ENCODE measurements at places on chromosomes 13 and 19. TPM values are rescaled to one million over a fixed set of nuclear protein-coding genes. Genes with fewer than 3 reads are reported as not detected.

DNA sequence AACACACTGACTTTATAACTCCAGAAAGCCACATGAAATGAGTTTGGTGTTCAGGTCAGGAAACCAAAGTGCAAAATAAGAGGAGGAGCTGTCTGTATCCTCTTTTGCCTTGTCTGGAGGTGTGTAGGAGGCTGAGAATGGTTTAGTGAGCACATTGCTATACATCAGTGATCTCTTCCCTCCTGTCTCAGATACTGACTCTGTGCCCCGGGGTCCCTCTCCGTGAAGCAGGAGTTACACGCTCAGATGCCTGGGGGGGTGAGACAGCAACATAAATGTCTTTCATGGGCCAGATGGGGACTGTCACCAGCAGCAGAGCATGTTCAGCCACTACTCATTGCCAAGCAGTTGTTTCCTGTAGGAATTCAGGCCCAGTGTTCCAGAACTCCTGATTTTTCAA lies 285.4 kb downstream of the ATP8A2 start:
- no peak for DNase-seq

Gene FFAR3
- not detected for total RNA-seq

DNA sequence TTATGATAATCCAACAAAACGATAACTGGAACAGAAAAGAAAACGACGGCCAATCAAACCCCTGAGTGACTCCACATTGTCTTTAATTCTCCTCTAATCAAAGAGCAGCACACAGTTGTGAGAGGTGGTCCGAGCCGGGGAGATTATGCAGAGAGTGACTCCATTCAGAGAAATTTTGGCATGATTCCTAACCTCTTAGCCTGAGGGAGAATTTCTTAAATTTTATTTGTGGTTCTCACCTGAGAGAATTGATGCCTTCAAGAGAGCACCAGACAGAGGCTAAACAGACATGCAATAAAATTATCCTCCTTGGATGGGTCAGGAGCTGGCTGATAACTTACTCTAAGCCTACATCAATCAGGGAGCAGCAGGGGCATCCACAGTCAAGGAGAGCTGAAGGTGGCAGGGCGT lies 310.0 kb upstream of the KLF12 start:
- DNase-seq: no peak

DNA sequence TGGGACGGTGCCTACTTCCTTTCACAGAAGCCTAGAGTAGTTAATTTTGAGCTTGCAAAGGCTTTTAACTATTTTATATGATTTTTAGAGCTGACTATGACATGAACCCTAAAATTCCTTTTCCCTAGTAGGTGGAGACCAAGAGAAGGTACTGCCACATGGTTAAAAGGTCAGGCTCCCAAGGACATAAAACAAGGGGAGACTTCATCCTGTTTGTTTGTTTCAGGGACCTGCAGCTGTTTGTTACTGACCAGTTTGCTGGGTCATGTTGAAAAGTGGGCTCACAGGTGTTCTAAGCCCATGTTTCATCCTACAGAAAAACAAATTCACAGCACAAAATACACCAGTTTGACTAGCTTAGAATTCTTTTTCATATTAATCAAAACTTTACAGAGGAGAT lies 3.9 kb upstream of the ZNF460 start:
- DNase-seq: no peak

DNA sequence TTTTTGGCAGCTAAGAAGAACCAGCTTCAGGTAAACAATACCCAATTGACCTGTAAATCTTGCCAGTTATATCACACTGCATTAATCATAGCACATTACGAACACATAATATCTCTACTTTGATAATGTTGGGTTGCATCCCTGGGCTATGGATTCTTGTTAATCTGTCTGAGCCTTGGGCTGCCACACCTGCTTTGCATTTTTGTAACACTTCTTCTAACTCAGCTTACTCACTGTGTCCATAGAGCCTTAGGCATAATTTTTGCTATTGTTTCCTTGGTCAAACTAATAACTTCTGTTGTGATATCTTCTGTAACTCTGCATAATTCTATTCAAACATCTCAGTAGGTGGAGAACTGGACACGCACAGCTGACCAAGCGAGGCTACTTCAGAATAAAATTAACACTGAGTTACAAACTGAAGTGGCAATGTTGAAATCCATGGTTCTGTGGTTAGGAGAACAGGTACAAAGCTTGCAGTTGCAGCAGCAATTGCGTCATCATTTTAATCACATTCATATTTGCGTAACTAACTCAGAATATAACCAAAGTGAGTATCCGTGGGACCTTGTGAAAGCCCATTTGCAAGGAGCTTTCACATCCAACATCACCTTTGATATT lies 6.4 kb downstream of the ZNF350 start:
- DNase-seq: no peak

DNA sequence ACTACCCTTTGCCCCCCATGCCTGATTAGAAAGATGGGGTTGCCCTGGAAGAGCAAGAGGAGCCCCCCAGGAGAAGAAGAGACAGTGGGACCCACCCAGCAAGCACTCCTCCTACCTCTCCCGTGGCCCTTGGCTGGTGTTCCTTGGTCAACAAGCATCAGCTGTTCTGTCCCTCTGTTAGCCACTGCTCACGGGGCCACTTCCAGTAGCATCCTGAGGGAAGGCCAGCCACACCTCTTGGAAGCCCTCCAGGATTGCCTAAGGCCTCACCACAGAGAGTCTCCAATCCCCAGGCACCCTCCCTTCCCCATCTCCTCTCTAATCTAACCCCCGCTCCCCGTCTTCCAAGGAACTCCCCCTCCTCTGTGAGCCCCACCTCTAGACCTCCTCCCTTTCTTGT lies 15.1 kb upstream of the DPP9 start:
- no peak for DNase-seq

DNA sequence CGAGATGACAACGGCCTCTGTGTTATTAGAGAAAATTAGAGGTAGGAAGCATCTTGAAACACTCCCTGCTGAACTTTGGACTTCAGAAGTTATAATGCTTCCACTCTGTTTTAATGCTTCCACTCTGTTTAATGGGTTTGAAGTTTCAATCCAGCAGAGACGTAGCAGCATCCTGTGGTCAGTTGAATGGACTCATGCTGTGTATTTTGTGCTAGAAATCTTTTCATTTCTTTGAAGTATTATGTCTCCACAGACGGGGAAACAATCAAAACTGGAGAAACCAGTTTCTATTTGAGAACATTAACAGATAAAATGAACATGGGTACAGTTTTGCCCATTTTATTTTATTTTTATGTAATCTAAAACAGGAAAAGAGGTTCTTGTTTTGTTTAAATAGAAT lies 1736.2 kb downstream of the SLITRK5 start:
- DNase-seq: no peak

GRCh38 chr19:13063461-13064091 lies 39.1 kb downstream of the LYL1 start:
- DNase-seq: no peak

DNA sequence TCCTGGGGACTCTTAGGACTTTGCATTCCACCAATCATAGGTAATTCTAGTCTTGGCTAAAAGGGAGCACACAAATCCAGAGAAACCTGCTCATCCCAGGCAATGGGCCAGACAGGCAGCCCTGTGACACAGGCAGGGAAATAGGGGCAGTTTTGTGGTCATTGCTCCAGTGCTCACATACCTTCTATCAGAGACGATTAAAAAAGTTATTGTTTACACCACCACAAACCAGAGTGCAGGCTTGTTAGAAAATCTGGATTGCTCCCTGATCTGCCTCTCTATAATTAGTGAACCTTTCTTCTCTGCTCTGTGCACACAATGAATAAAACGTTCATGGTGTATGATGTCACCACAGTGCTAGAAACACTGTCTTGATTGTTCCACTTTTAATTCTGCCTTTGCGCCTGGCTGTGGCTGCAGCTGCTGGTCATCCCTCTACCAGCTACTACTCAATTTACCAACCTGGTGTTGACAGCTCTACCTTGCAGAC lies 121.6 kb upstream of the SPATA13 start:
- DNase-seq: no peak

GRCh38 chr13:37956536-37956935 lies 87.0 kb upstream of the TRPC4 start:
- DNase-seq: no peak

- no peak for DNase-seq
Observed at GRCh38 chr19:55141696-55142095, 7.3 kb downstream of the TNNT1 start.

GRCh38 chr19:38691938-38692457 lies 44.5 kb downstream of the ACTN4 start:
- no peak for DNase-seq

Gene OR7D2
- not detected for total RNA-seq

- no peak for DNase-seq
Observed at GRCh38 chr13:59721926-59722910, 441.5 kb downstream of the DIAPH3 start.

Gene PEAK3
- total RNA-seq: 0.97 TPM

Gene PGLYRP1
- total RNA-seq: not detected

GRCh38 chr19:41325947-41326706 lies 16.2 kb downstream of the CCDC97 start:
- no peak for DNase-seq

Gene GRAMD1A
- total RNA-seq: 49.2 TPM

GRCh38 chr13:44566601-44567000 lies 9.5 kb downstream of the TSC22D1 start:
- DNase-seq: no peak

DNA sequence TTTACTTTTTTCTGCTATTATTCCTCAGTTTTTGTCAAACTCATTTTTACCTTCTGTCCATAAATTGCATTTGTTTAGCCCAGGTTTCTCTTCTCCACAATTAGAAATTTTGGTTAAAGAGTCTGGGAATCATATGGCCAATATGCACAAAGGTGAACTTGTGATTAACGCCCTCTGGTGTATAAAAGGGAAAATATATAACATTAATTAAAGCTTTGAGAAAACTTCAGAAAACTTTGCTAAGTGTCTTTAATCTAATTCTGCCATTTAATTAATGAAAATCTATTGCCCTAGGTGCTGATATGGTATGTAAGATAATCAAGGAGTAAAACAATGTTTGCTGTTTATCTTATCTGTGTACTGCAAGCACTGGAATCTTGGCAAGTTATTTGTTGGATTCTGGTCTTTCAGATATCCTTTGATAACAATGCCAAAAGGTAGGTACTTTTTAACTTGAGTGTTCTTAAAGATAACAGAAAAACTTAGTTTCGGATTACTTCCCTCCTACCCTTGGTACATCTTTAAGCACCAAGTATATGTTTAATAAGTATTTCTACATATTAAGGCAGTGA lies 402.6 kb downstream of the SUCLA2 start:
- no peak for DNase-seq

GRCh38 chr19:2261438-2262172 lies 5.4 kb upstream of the JSRP1 start:
- no peak for DNase-seq

- no peak for DNase-seq
Observed at GRCh38 chr13:109938255-109938936, 152.0 kb upstream of the IRS2 start.

GRCh38 chr13:83503424-83503823 lies 378.9 kb downstream of the SLITRK1 start:
- DNase-seq: no peak

DNA sequence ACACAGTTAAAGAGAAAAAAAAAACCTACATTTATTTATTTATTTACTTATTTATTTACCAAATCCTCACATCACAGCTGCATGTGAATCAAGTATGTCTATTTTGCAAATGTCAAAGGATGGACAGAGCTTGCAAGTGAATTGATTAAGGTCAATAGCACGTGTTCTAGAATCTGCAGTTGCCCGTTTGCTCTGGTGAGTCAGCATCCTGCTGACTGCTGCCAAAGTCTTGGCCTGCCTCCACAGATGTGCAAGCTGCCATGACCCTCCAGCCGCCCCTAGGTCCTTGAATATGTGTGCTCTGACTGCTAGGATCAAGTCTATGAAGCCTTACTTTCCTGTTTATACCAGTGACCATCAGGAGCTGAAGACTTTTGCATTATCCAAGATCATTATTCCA lies 320.6 kb downstream of the GPC5 start:
- no peak for DNase-seq

DNA sequence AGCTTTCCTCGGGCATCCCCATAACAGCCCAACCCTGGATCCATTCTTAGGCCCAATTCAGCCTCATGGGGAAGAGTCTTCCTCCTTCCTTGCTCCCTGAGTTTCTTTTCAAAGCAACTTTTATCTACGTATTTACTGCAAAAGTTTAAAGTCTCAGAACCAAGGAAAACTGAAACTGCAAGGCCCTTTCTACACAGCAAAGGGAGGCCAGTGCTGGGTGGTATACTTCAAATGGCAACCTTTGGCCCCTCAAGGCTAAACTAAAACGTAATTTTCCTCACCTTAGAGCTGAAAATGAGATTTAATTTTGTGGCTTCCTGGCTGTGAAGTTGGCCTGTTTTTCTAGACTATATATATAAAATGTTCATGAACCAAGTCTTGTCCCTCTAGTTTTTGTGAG lies 5.6 kb downstream of the CDX2 start:
- no peak for DNase-seq

Gene HPN
- total RNA-seq: not detected

DNA sequence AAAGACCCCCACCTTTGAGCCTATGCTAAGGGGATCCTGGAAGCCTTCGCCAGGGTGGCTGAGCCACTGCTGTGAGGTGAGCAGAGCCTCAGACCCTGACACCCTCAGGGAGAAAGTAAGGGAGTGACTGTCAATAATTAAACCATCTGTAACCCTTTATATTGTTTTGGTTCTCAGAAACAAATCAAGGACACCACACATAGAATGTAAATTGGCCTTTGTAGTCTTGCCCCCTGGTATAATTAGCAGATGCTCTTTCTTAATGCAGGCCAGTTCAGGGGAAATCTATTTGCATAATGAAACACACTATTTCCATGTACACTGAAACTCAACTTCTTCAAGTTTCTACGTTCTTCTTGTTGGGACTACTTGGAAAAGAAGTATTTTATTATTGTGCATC lies 127.7 kb upstream of the EDNRB start:
- DNase-seq: no peak

DNA sequence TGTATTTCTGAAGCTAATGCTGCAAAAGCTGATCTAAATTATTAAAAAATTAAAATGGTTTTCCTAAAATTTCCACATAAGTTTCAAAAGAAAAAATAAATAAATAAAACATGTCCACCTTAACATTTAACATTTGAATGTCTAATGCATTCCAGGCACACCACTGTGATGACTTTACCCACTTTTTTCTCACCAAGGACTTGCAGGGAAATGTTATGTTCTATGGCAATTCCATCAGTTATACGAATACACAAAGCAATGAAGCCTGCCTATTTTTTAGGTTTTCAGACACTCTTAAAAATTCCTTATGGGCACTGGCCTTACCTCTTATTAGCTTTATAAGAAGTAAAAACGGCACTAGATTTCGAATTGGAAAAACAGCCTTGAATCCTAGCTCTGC lies 10.2 kb downstream of the TSC22D1 start:
- DNase-seq: no peak

Measured in lower leg skin (tissue), 4 donors.